ENCODE measurements at places on chromosomes 5 and 9.

DNA sequence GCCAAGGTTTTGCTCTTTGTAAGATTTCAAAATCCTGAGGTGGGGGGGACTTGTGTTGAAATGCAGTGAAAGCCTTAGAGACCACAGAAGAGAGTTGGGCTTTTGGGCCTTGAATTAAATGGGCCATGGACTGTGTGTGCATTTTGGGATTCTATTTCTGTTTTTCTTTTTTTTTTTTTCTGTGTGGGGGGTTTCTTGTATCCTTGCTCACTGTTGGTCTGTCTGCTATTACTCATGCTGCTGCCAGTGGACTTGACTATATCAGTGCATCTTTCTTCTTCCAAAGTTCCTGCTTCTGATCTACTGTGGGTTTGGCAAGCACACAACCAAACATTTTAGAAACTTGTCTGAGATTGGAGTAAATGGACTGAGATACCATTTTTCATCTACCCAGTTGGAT lies 344.9 kb downstream of the ARL15 start:
- no peak for DNase-seq

DNA sequence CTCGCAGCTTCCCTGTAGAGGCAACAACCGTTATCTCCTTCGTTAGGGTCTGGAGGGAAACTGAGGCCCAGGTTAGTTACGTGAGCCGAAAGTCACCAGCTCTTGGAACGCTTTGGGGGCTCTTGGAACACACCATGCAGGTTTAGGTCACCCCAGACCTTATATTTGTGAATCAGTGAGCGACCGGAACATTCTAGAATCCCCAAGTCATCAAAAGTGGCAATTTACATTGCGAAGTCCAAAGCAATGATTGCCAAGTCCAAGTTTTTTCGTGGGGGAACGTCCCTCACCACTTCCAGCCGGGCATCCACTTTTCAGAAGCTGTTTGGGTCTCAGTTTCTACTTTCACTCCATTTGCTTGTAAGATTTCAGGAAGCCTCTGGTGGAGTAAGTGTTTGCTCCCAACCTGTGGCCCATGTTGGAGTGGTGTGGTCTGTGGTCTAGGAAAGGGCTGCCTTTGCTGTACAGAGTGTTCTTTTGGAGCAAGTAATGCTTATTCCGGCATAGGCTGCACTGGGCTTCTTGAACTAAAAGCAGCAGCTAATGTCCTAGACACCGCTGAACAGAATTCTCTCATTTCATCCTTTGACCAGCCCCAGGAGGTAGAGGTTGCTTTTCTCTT lies 32.8 kb upstream of the SPRY4 start:
- DNase-seq = no peak

- no peak for DNase-seq
These were observed 16.1 kb downstream of the B4GALT1 start for GRCh38 chr9:33151007-33151557.

DNA sequence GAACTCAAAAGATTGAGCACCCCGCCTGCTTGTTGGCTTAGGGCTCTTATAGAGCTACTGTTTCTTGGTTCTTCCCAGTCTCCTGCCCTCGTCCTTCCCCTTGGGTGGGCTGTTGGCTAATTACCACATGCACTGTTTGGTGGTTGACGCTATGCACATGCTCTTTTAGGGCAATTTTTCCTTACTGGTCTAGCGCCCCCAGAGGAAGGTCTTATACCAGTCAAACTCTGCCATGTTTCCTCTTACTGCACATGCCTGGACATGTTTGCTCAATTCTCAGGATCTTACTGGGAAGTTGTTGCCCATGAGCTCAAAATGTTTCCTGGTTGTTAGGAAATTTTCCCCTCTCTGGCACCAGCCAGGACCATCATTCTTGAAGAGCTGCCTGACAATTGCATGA lies 101.9 kb downstream of the SLC28A3 start:
- no peak for DNase-seq

GRCh38 chr5:159616952-159617351 lies 286.7 kb upstream of the IL12B start:
- DNase-seq = no peak

GRCh38 chr5:37936091-37936490 lies 96.2 kb upstream of the GDNF start:
- no peak for DNase-seq

DNA sequence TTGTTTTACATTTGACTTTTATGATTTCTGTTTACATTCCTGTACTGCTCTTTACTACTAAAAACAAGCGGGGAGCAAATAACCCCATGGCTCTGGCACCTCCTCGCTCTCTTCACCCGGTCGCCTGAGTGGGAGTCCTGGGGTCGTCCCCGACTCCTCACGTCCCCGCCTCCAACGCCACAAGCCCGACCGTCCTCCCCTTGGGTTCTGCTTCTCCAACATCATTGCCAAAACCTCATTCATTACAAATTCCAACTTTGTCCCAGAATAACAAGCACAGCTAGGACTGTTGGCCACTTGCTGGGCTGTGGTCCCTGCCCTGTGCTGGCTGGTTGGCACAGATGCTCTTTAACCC lies 35.1 kb downstream of the MRPL36 start:
- no peak for DNase-seq

DNA sequence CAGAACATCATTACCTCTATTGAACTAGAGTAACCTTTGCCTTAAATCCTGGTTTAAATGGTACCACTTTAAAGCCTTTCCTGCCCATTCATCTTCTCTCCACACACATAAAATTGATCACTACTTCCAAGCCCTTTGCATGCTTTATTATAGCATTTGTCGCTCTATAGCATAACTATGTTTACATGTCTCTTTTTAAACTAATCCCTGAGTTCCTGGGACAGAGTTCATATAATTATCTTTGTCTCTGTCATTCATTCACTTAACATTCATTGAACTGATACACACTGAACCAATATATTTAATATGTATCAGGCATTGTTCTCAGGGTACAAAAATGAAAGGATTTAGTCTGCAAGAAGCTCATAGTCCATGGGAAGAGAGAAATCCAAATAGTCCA lies 37.3 kb downstream of the RECK start:
- DNase-seq = no peak

GRCh38 chr9:6655036-6655435 lies 9.5 kb upstream of the GLDC start:
- DNase-seq = no peak

DNA sequence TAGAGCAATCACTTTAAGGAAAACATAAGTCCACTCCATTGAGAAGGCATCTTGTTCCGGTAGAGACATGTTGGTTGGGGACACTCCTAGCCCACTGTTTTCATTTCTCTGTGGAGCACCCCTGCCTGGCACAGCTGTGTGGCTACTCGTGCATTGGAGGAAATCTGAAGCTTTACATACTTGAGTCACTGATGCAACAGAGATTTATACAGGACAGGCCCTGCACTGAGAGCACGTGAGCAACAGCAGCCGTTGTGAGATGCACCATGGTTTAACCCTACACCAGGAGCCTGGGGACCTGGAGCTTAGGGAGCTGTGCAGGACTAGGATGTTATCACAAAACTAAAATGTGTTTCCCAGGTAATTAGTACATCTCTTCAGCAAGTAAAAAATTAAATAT lies 230.7 kb upstream of the IRX1 start:
- DNase-seq = no peak

DNA sequence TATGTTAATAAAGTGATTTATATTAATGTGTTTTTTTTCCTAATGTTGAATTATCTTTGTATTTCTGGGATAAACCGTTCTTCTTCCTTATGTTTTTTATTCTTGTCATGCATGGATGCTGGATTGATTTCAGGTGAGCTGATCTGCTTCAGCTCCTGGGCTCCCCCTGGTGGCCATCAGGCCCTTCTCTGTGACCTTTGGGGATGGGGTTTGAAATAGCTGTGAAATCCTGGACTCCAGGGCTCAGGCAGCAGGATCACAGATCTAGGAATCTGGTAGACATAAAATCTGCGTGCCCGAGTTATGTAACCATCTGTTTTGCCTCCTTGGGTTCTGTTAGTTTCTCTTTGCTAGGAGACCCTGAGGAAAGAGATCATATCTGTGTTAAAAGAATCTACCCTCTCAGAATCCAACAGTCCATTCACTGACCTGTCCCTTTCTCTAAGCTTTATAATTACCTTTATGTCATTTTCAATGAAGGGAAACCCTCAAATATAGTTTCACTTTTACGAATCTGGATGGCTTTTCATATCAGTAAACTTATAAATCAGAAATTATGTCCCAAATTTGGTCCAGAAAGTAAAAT lies 12.2 kb upstream of the OR13J1 start:
- DNase-seq = peak; percentile 44

GRCh38 chr9:132185073-132186009 lies 23.5 kb downstream of the NTNG2 start:
- no peak for DNase-seq

All from SW 1271 (cell line).